ENCODE measurements at places on chromosomes 3 and 15.

DNA sequence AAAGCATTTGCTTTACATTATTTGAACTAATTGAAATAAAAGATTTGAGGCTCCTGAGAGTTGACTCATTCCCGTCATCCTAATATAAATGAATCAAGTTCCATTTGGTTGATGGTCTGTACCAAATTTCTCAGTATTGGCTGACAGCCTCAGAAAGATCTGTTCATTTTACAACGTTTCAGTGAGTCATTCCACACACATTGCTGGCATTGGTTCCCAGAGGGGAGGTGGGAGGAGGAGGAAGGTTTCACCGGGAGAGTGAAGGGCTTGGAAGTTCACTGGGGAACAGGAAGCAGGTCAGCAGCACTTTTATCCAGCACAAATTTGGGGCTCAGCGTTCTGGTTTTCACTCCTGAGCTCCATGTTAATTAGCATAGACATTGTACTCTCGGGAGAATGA lies 176.7 kb upstream of the CADPS start:
- peak; percentile 98 for DNase-seq

DNA sequence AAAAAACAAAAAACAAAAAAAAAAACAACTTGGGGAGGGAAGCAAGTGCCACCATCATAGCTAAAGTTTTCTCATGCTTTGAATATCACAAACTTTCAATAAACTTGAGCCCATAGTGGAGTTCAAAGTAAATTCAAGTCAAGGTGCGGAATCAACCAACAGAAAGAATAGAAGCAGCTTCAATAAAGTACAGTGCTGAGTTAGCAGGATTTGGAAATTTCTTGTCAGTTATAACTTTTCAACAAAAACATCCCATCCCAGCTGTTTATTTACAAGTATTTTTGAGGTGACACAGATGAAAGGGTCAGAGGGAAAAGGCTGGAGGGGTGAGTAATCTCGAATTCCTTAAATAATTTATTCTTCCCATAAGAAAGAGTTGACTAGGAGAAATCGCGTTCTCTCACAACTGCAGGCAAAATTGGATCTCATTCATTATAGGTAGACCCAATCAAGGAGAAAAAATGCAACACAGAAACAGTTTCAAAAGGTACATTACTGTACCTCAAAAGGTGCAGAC lies 477.4 kb upstream of the RASGRP1 start:
- no peak for DNase-seq

DNA sequence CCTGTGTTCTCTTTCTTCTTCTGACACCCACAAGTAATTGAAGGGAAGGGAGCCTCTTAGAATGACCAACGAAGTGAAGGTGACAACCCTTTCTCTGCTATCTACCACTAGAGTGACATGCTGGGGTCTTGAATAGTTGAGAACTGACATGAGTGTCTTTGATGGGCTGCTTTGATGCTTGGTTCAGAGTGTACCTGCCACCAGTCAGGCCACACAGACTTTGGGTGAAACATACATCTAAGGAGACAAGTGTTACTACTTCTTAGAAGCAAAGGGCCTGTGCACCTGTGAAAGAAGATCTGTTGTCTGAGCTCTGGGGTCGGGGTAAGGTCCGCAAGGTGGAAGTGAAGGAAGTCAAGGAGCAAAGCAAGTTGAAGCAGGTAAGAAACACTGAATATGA lies 1040.7 kb upstream of the CFAP20DC start:
- DNase-seq = no peak

DNA sequence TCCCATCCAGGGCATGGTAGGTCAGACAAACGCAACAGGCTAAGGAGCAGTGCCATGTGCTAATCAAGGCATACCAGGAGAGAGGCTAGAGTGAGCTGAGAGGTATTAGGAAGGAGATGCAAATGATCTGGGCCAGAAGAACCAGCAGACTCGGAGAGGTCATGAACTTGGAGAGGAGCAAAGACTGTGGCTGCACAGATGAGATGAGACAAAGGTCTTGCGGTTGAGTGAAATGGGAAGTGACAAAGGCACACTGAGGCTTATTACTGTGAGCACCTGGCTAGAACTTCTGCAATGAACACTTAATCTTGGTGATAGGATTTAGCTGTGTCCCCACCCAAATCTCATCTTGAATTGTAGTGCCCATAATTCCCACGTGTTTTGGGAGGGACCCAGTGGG lies 380.2 kb downstream of the ULK4 start:
- no peak for DNase-seq

GRCh38 chr3:53357458-53357857 lies 10.1 kb upstream of the DCP1A start:
- DNase-seq = peak; percentile 44

DNA sequence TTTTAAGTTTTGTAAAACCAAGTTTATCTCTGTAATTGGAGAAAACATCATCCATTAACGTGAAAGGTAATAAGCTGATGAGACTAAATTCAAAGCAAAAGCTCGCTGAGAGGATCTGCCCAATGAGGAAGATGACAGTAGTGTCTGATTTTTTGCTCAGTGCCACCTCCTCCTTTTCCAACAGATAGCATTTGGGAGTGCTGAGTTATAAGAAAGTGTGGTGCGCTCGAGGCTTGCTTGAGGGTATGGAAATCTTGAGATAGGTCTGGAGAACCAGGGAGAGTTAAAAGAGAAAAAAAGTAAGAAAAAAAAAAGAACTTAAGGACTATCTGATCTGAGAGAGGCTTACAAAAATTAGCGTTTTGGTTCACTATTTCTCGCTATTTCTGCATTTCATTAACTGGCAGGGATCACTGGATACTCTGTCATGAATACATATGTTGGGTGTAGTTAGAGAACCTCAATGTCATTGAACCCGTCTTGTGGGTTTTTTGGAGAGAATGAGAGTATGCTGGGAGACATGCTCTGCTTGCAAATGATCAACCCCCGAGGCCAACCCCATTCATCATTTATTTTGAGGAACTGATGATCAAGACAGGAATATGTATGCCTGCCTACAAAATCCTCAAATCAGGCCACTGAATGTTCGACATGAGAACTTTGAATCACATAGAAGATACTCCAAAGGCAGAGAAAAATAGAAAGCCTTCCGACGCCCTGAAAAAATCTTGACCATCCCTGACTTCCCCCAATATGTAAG lies 973 bp upstream of the USP13 start:
- DNase-seq = no peak

DNA sequence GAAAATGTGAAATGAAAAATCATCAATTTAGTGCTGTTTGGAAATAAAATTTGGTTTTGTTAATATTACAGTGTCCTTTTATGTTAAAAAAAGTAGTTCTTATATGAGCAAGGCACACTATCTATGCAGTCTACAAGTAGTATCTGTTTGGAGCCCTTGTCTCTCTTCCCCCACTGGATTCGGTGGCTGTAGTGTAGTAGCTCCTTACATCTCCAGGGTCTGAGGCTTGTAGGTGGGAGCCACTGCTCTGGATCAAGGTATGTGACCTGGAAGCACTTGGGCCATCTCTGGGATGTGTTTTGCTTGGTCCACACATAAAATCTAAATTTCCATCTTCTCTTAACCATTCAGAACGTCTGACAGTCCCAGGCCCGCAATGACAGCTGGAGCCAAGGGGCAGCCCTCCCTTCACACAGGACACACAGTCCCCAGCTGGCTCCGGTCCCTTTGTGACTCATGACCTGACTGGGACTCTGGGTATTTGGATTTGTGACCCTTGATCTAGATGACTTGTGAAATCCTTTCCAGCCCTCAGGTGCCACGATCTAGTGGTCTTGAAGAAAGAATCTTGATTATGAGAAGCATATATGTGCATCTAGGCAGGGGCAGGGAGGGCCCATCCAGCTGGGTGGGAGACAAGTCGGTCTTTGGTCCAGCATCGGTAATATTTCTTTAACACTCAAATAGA lies 80.0 kb downstream of the USP13 start:
- DNase-seq = no peak

GRCh38 chr3:106256249-106256957 lies 387.6 kb upstream of the CBLB start:
- no peak for DNase-seq

- DNase-seq = no peak
Observed at GRCh38 chr3:6287088-6287875, 573.6 kb upstream of the GRM7 start.

DNA sequence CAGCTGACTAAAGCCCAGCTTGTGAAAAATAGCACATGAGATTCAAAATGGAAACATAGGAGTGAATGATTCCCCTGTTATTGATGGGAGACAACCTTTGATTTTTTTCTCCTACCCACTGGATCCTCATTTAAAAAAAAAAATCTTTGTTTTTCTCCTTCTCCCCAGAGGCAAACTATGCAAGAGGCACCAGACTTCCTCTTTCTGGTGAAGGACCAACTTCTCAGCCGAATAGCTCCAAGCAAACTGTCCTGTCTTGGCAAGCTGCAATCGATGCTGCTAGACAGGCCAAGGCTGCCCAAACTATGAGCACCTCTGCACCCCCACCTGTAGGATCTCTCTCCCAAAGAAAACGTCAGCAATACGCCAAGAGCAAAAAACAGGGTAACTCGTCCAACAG lies 2.6 kb downstream of the CACNA1D start:
- no peak for DNase-seq

- no peak for DNase-seq
Observed at GRCh38 chr15:93244696-93245660, 156.0 kb upstream of the RGMA start.

DNA sequence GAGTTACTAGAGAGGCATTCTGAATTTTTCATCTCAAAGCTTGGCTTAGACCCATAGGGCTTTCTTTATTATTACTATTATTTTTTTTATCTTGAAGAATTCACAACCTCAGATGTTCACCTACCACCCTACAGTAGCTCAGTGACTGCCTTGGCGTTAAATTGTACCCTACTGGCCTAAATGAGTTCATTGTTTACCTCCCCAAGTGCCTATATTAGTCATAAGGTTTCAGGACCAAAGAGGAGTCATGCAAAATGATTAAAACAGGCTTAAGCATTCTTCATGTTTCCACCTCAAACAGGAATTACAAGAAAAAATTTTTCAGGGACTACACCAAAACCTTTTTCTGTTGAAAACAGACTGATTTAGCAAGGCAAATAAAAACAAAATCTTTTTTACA lies 751.5 kb downstream of the SQOR start:
- DNase-seq = no peak

GRCh38 chr15:71118881-71119632 lies 3.8 kb downstream of the THSD4 start:
- DNase-seq = no peak

- no peak for DNase-seq
Observed at GRCh38 chr3:63508305-63508704, 144.2 kb upstream of the SNTN start.

GRCh38 chr15:89827829-89828228 lies 13.2 kb upstream of the ANPEP start:
- no peak for DNase-seq

- DNase-seq = peak; percentile 63
Observed at GRCh38 chr3:185693985-185694653, 108.0 kb downstream of the SENP2 start.

DNA sequence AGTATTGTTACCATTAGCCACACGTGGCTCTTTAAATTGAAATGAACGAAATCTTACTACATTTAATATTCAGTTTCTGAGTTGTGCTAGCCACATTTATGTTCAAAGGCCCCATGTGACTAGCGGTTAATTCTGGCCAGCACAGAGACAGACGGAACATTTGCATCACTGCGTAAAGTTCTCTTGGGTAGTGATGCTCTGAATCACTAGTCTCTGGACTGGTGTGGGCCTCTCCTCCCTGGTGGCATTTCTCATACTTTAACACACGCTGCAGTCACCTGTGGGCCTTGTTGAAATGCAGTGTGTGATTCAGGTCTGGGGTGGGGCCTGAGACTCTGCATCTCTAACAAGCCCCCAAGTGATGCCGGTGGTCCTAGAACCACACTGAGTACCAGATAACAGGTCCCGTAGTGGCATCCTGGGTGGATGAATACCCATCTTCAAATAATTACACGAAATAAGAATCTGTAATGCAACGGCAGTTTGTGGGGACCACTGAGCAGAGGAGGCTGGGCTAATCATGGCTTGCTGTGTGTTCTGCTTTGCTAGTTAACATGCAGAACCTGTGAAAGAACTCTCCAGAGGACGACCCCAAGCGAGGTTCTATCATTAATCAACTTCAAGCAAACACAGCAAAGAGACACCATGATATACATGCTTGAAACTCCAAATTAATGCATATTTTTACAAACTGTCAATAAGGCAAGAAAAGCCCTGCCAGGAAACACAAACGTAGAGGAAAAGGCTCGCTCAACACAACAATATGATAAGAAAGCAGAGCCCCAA lies 623.8 kb downstream of the FOXP1 start:
- no peak for DNase-seq

DNA sequence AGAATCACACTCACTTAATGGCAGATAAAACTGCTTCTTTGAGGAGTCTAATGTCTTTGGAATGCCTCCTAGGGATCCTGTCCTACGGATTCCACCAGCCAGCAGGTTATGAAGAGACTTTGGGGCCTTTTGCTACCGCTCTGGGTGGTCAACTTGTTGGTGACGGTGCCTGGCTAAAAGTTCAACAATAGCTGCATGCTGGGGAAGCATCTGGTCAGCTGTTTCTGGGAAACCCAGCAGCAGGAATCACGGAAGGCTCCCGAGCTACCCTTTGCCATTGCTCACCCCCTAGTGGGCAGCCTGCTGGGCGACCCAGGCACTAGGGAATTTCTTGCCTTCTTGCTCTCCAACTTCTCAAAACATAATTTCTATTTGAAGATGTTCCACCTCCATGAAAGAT lies 263.3 kb downstream of the NEK10 start:
- DNase-seq = no peak

GRCh38 chr3:100506355-100506754 lies 13.9 kb downstream of the TMEM45A start:
- DNase-seq = peak; percentile 18

DNA sequence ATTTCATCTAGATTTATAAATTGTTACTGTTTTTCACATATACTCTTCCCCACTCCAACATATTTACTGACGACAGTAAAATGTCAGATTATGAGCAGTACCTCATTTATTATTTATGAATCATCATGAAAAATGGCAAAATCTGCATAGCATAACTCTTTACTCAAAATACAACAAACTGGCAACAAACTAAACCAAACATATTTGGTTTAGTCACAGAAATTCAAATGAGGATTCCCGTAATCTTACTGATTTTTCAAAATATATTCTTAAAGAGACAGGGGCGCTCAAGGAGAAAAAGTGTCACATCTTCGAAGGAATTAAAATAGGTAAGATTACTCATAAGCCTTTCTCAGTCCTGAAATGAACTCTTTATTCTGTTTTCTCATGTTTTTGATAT lies 3.0 kb upstream of the GPR87 start:
- DNase-seq = peak; percentile 64

GRCh38 chr15:33236841-33237509 lies 42.5 kb upstream of the FMN1 start:
- DNase-seq = no peak

DNA sequence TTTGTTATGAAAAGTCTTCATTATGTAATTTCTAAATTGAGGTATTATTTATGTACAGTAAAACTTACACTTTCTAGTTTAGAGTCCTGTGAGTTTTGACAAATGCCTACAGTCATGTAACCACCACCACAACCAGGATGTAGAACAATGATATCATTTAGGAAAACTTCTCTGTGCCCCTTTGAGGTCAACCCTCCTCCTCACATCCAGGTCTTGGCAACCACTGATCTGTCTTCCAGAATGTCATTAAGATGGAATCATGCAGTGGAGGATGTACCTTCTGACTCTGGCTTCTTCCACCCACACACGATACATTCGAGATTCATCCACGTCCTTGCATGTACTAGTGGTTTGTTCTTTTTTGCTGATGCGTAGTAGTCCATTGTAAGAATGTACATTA lies 23.2 kb downstream of the MINAR1 start:
- DNase-seq = no peak
